Renal pelvis (tissue), 12 donors: ENCODE measurements at places on chromosomes 3 and 15. TPM values are rescaled to one million over a fixed set of nuclear protein-coding genes. Genes with fewer than 3 reads are reported as not detected.

Gene AP3B2
- 4.5 TPM for polyA plus RNA-seq

Gene CAMKV
- 0.06 TPM for polyA plus RNA-seq

Gene DPH3
- polyA plus RNA-seq: 25.5 TPM

Gene SEC22C
- polyA plus RNA-seq: 38.3 TPM

Gene STRC
- 1.8 TPM for polyA plus RNA-seq

Gene ARL14
- 0.17 TPM for polyA plus RNA-seq

Gene ECE2
- not detected for polyA plus RNA-seq

Gene GOLGA8N
- 29.3 TPM for polyA plus RNA-seq

Gene ST8SIA2
- polyA plus RNA-seq: 6.0 TPM

Gene CD86
- polyA plus RNA-seq: 1.3 TPM

Gene P2RY14
- 0.27 TPM for polyA plus RNA-seq

Gene RBMS3
- 11.6 TPM for polyA plus RNA-seq

Gene PLCH1
- 12.8 TPM for polyA plus RNA-seq

Gene SCG5
- 10.7 TPM for polyA plus RNA-seq

Gene EXD1
- polyA plus RNA-seq: not detected

Gene LYZL4
- not detected for polyA plus RNA-seq

Gene RTP1
- not detected for polyA plus RNA-seq

Gene TRIM42
- polyA plus RNA-seq: not detected

Gene ST3GAL6
- polyA plus RNA-seq: 81.7 TPM

Gene SMCO1
- polyA plus RNA-seq: not detected

Gene GP9
- 0.86 TPM for polyA plus RNA-seq

Gene SGO1
- polyA plus RNA-seq: 8.7 TPM

Gene GP5
- 0.71 TPM for polyA plus RNA-seq

Gene PLSCR4
- polyA plus RNA-seq: 18.2 TPM

Gene FBXW12
- polyA plus RNA-seq: 1.2 TPM

Gene MOBP
- 0.30 TPM for polyA plus RNA-seq

Gene CHL1
- polyA plus RNA-seq: 25.4 TPM

Gene GHSR
- polyA plus RNA-seq: not detected

Gene SAXO2
- polyA plus RNA-seq: 7.7 TPM

Gene CHD2
- 106 TPM for polyA plus RNA-seq

Gene DNAJC13
- 57.0 TPM for polyA plus RNA-seq

Gene CLEC3B
- 44.4 TPM for polyA plus RNA-seq

Gene PPP1R14D
- 0.50 TPM for polyA plus RNA-seq

Gene CKMT1B
- 3.4 TPM for polyA plus RNA-seq

Gene IFT57
- polyA plus RNA-seq: 84.2 TPM

Gene CFAP44
- polyA plus RNA-seq: 38.3 TPM

Gene TM4SF4
- 2.1 TPM for polyA plus RNA-seq

Gene MEX3B
- 18.5 TPM for polyA plus RNA-seq

Gene PPIB
- 641 TPM for polyA plus RNA-seq

Gene STRIT1
- polyA plus RNA-seq: 1.6 TPM

Gene BCL6
- 12.8 TPM for polyA plus RNA-seq

Gene PDZRN3
- 39.3 TPM for polyA plus RNA-seq

Gene CPB1
- polyA plus RNA-seq: 0.73 TPM

Gene FBLN2
- 25.8 TPM for polyA plus RNA-seq

Gene PXK
- 32.9 TPM for polyA plus RNA-seq

Gene CRYBG3
- polyA plus RNA-seq: 22.9 TPM

Gene TRIP4
- 37.2 TPM for polyA plus RNA-seq

Gene CCR8
- not detected for polyA plus RNA-seq

Gene CCR9
- 0.10 TPM for polyA plus RNA-seq

Gene P2RY1
- 3.0 TPM for polyA plus RNA-seq

Gene FBN1
- polyA plus RNA-seq: 83.5 TPM

Gene NDUFB5
- polyA plus RNA-seq: 175 TPM

Gene SPATA12
- 0.17 TPM for polyA plus RNA-seq

Gene MUC13
- polyA plus RNA-seq: not detected

Gene ESYT3
- polyA plus RNA-seq: 2.5 TPM

Gene RETNLB
- polyA plus RNA-seq: not detected

Gene RLBP1
- not detected for polyA plus RNA-seq
